ENCODE measurements at places on chromosomes 4 and X.

- no peaks in the 10 kb centered on the region for H3K27me3 ChIP-seq
- no peaks in the 10 kb centered on the region for H3K4me1 ChIP-seq
- DNase-seq, result no peak
- no peak overlapping the region for H3K27ac ChIP-seq
- no peaks in the 10 kb centered on the region for H3K36me3 ChIP-seq
Measured at GRCh38 chr4:150464523-150464922, 117.4 kb upstream of the MAB21L2 start.

- DNase-seq, result no peak
- H3K27ac ChIP-seq, result no peak overlapping the region
- H3K4me1 ChIP-seq, result no peaks in the 10 kb centered on the region
- no peaks in the 10 kb centered on the region for H3K27me3 ChIP-seq
- H3K4me3 ChIP-seq, result no peak overlapping the region
- H3K36me3 ChIP-seq, result no peaks in the 10 kb centered on the region
Measured at GRCh38 chr4:145298885-145299284, 118.5 kb upstream of the OTUD4 start.

DNA sequence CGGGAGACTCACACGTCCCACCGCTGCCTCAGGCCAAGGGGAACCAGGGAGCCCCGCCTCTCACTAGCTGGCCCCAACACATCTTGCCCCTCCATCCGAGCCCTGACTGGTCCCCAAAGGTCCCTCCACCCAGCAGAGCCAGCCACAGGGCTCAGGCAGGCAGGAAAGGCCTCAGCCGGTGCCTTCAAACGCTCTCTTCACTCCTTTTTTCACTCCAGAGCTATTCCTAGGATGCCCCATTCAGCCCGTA, 1.5 kb upstream of the ARHGAP4 start:
- DNase-seq, result no peak
- peaks cover 68% of the 10 kb centered on the region for H3K4me1 ChIP-seq
- no peaks in the 10 kb centered on the region for H3K27me3 ChIP-seq
- peaks cover 41% of the 10 kb centered on the region for H3K36me3 ChIP-seq

DNA sequence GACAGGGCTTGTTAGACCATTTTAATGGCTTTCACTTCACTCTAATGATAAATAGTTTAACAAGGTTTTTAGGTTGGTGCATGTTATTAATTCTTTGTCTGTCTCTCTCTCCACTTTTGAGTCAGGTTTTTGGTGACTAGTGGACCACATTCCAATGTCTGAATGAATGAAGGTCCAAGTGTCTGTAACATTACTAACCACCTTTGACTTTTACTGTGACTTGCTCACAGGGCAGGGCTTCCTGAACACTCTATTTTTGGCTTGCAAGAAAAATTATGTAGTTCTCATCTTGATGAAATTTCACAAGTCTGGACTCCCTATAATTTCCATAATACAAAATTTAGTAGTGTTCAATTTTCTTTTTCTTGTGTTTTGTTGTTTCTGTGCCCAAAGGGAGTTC, 78.9 kb upstream of the BMPR1B start:
- no peaks in the 10 kb centered on the region for H3K36me3 ChIP-seq
- no peaks in the 10 kb centered on the region for H3K4me1 ChIP-seq
- H3K4me3 ChIP-seq, result no peak overlapping the region
- H3K27me3 ChIP-seq, result peaks cover 2% of the 10 kb centered on the region
- no peak for DNase-seq

DNA sequence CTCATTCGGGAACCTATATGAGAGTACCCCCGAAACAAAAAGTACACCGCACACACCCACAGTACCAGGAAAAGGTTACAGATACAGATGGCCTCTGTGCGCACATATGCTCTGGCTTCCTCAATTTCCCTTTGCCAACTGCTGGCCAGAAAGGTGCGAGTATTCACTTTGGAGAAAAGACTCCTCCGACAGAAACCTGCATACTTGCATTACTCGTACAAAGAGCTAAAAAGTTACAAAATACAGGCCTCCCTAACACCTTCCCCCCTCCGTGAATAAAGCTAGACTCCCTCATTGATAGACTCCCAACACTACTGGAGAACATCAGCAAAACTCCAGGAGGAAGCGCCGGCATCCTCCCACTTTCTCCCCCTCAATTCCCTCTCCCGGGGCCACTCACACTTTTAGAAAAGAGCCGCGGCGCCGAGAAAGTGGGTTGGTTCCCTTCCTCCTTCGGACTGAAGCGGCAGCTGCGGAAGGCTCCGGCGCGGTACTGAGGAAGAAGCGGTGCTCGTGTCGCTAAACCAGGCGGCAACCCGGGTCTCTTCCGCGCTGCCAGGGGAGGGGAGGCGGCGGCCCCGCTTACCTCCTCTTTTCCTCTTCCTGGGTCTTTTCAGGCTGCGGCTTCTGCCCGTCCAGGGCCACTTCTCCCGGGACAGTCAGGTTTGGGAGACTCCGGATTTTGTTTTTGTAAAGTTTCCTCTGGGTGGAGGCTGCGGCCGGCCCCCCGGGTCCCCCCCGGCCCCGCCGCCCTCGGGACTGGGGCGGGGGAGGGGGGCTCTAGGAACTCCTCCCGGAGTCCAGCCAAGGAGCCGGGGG, 1.1 kb downstream of the FBXW7 start:
- H3K27me3 ChIP-seq, result no peaks in the 10 kb centered on the region
- H3K4me3 ChIP-seq, result peak overlapping the region; percentile 91
- peak overlapping the region; percentile 79 for H3K27ac ChIP-seq
- peak; percentile 19 for DNase-seq
- peaks cover 27% of the 10 kb centered on the region for H3K36me3 ChIP-seq

DNA sequence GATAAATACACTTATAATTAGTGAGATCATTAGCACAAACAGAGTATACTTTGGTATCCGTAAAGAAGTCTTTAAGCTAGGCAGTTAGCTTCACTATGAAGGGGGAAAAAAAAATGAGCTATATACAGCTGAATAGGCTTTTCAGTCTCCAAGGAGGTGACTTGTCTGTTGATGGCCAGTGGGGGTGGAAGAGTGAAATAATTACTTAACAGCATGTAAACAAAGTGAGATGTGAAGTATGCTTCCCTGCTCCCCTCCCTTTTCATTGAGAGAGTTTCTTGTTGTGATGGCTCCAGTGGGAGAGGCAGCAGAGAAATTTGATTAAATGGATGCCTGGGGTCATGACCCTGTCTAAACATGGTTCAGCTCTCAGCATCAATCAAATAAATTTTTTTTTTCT, 180.9 kb downstream of the DACH2 start:
- no peaks in the 10 kb centered on the region for H3K27me3 ChIP-seq
- H3K36me3 ChIP-seq, result no peaks in the 10 kb centered on the region
- no peak for DNase-seq
- H3K27ac ChIP-seq, result no peak overlapping the region
- H3K4me3 ChIP-seq, result no peak overlapping the region
- H3K4me1 ChIP-seq, result no peaks in the 10 kb centered on the region

DNA sequence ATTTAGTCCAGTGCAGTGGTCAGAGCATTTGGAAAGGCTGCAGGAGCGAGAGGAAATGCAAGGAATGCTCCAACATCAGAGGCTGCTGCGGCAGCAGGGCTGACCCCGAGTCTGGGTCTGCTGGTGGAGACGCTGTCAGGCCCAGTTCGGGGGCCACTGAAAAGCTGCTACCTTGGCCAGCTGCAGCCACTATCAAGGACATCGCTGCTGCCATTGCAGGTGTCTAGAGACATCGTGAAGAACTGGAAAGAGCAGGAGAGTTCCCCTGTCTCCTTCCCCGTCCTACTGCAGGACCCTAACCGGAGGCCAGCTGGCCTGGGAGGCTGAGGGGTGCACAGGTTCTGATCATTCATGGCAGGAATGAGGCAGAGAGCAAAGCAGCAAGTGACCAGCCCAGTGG, 29.5 kb upstream of the GPR78 start:
- H3K27me3 ChIP-seq, result no peaks in the 10 kb centered on the region
- no peaks in the 10 kb centered on the region for H3K36me3 ChIP-seq
- no peak overlapping the region for H3K4me3 ChIP-seq
- no peak for DNase-seq

DNA sequence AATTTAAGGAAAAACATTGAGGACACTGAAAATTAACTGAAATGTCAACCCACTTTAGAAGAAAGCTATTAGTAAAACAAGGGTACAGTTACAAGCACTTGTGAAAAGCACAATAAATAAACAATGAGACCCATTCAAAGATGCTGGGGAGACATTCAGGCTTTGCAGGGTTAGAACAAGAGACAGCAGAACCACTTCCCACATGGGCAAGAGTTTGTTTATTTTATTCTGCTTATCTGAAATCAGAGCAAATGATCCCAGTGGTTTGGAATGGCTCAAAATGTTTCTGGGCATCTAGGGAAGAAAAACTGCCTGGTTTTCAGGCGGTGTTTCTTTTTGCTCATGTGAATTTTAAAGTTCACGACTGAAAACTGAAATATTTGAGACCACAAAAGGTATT, 42.4 kb downstream of the PPP3CA start:
- H3K27me3 ChIP-seq, result no peaks in the 10 kb centered on the region
- DNase-seq, result no peak
- no peaks in the 10 kb centered on the region for H3K36me3 ChIP-seq
- H3K4me3 ChIP-seq, result no peak overlapping the region

GRCh38 chr4:142858446-142858845, 12.3 kb upstream of the INPP4B start:
- DNase-seq, result no peak
- no peak overlapping the region for H3K4me3 ChIP-seq
- H3K27me3 ChIP-seq, result no peaks in the 10 kb centered on the region
- H3K36me3 ChIP-seq, result no peaks in the 10 kb centered on the region
- no peak overlapping the region for H3K27ac ChIP-seq
- no peaks in the 10 kb centered on the region for H3K4me1 ChIP-seq

- H3K4me3 ChIP-seq, result no peak overlapping the region
- H3K27ac ChIP-seq, result no peak overlapping the region
- DNase-seq, result no peak
- no peaks in the 10 kb centered on the region for H3K27me3 ChIP-seq
Measured at GRCh38 chr4:74534121-74534520, 89.2 kb downstream of the AREG start.

All from K562 (cell line).